ENCODE measurements at places on chromosomes 3 and 15.
A peak's percentile ranks its signal among the peaks of the same experiment; 100 is the strongest.

DNA sequence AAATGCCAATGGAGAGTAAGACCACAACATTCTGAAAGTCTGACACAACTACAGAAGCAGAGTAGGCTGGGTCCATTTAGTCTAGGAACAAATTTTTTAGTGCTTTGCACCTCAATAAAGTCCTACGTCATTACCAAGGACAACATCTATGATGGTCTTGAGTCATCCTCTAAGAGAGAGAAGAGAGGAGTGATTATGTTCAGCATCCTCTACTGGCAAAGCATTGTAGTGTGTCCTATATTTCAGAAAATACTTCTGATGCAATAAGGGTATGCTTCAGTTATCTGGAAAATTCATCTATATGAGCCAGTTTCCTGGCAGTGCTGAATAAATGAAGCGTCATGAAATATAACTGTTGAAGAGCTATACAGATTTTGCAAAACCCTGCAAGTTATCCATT lies 95.6 kb downstream of the P2RY1 start:
- no peak for DNase-seq

GRCh38 chr3:64079369-64080150 lies 56.3 kb upstream of the PSMD6 start:
- peak; percentile 73 for DNase-seq

DNA sequence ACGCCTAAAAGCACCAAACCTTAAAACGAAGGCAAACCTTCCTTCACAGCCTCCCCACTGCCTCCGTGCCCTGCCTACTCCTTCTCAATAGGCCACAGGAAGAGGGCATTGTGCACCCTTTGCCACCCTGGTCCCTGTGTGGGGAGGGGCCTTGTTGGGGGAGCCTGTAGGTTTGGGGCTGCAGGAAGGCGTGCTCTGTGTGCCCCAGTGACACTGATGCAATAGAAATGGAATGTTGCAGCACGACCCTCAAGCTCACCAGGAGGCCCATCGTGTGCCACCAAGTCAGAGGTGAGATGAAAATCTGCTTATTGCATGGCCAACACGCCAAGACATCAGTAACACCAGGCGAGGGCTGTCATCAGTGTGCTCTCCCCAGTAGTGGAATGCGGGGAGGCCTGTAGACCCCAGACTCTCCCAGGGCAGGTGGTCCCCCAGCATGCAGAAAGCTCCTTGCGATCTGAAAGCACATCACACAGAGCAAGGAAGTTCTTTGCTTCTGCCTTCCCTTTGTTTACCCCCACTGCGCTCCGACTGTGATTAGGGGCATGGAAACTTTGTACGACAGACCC lies 86.2 kb downstream of the ASB7 start:
- DNase-seq: no peak

DNA sequence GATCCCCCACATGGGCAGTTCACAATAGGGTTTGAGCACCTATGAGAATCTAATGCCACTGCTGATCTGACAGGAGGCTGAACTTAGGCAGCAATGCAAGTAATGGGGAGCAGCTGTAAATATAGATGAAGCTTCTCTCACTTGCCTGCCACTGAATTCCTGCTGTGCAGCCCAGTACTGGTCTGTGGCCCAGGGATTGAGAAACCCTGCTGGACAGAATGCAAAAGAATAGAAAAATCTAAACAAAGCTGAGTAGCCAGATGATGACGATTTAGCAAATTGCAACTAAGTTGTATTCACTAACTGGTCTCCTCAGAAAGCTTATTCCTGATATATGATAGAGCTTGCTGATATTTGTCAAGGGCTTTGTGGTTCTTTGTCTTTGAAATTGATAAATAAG lies 34.3 kb upstream of the APH1B start:
- DNase-seq: peak; percentile 73

DNA sequence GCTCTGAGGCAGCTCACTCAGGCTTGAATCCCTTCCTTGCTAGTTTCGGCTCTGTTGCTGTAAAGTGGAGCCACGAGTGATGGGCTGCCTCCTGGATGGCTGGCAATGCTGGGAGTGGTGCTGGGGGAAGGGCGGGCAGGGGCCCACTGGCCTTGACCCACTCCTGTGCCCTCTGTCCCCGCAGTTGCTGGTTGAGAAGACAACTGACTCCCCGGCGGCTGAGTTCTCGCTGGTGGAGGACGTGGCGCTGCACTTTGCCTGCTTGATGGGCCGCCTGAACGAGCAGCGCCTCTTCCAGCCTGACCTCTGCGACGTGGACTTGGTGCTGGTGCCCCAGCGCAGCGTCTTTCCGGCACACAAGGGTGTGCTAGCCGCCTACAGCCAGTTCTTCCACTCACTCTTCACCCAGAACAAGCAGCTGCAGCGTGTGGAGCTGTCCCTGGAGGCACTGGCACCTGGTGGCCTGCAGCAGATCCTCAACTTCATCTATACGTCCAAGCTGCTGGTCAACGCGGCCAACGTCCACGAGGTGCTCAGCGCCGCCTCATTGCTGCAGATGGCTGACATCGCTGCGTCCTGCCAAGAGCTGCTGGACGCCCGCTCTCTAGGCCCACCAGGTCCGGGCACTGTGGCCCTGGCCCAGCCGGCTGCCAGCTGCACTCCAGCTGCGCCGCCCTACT lies 4.7 kb downstream of the ZBTB47 start:
- no peak for DNase-seq

- DNase-seq: no peak
These were observed 1.0 kb upstream of the UBL7 start for GRCh38 chr15:74461847-74462511.

- DNase-seq: peak; percentile 9
These were observed 785.3 kb downstream of the ROBO2 start for GRCh38 chr3:77825001-77825827.

DNA sequence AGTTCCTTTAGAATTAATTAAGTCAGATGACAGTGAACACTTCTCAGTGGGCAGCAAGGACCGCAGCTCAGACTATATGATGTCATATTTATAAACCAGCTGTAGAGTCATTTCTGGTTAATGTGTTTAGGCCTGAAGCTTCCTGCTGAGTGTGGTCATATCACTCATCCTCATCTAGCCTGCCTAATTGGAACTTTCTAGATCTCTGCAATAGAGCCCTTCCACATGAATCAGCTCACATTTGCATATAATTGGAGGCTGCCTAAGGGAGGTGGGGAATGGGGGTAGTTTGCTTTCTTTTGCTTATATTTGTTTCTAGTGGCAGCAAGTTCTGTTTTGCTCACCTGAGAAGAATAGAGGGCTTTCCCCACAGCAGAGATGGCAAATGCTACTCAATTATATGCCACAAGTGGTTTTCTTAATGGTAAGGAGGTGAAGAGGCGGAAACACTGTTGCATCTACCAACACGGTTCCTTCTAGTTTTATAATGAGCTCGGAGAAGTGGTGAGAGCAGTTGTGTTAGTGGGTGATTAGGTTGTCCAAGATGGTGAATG lies 148.1 kb downstream of the KLHL25 start:
- DNase-seq: peak; percentile 57

- no peak for DNase-seq
These were observed 104.8 kb upstream of the CHRNA7 start for GRCh38 chr15:31925541-31925940.

DNA sequence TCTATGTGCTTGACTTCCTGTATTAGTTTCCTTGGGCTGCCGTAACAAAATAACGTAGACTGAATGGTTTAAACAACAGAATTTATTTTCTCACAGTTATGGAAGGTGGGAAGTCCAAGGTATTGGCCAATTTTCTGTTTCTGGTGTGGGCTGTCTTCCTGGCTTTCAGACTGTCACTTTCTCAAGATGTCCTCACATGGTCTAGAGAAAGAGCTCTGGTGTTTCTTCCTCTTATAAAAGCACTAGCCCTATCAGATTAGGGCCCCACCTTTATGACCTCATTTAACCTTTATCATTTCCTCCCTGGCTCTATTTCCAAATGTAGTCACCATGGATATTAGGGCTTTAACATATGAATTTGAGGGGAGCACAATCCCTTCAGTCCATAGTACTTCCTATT lies 54.6 kb downstream of the SPRED1 start:
- no peak for DNase-seq

DNA sequence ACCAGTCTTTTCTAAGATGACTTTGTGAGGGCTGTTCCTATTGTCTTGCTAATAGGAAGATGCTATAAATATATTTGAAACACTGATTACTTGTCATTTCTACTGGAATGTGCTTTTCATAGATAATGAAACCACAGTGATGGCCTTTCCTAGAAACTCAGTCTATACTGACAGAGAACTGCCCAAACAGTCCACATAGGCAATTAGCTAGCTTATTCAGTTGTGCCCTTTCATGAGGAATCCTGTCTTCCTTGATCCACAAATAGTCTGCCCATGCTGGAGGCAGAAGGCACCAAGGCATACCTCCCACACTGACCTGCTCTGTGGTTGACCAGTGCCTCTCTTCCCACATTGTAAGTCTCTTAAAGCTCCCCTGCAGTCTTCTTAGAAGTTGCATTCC lies 135.9 kb downstream of the CMSS1 start:
- no peak for DNase-seq

DNA sequence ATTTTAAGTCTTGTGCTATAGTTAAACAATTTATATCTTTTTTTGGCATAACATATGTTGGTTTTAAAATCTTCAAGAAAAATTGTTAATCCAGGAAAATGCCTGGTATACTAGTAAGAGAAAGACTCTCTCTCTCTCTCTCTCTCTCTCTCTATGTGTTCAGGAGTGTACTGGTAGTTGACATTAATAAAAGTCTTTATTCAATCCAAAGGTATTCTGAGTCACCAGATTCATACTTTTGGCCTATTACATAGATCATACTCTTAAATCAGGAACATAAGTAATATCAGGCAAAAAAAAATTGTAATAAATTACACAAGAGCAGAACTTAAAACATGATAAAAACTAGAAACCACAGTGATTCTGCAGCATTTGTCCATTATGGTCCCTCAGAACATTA lies 70.2 kb downstream of the TFG start:
- no peak for DNase-seq

DNA sequence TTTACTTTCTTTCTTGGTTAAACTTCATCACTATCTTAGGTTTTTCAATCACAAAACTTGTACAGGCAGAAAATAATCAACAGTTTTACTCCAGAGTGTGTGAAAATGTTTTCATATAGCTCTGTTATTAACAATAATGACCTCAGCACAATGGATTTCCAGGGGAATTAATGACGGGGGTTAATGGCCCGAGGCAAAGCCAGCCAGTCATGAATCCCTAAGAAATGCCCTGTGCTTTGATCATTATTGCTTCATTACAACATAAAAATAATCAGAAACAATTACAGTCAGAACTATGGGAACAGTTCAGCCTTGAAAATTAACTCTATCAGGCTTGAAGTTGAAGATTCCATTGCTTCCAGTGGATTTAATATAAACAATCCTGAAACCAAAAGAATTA lies 875.4 kb downstream of the ROBO2 start:
- no peak for DNase-seq

DNA sequence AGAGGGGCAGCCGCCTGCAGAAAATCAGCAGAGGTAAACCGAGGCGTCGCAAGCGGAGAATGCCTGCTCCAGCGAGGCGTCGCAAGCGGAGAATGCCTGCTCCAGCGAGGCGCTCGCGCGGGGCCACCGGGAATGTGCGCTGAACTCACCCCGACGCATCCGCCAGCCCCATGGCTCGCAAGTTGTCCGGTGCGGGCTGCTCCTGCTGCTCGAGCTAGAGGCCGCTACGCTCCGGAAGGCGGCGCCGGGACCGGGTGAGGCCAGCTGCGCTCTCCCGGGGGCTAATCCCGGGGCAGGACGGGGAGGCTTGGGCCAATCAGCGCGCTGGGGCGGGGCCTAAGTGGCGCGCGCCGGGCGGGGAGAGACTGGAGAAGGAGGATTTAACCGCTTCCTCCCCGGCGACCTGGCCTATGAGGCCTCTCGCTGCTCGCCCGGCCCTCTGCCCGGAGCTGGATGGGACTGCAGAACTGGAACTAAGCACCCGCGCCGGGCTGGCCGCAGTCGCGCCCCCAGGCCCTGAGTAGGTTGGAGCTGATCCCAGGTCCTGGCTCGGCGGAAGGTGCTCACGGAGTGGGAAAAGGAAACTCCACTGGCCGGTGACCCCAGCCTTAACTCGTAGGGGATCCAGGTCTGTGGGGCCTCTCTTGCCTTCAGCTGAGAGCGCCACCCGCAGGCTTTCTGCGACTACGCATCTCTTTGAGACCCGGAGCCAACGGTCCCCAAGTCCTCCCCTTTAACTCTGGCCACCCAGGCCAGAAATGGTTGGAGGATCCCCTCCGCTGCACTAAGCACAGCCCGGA lies at the start of gene SLC26A6:
SLC26A6 (minus strand) TSS at position 240 of the 800 bp plus-strand sequence; CDS start at position 172, 68 bp downstream.
- peak; percentile 97 for DNase-seq

DNA sequence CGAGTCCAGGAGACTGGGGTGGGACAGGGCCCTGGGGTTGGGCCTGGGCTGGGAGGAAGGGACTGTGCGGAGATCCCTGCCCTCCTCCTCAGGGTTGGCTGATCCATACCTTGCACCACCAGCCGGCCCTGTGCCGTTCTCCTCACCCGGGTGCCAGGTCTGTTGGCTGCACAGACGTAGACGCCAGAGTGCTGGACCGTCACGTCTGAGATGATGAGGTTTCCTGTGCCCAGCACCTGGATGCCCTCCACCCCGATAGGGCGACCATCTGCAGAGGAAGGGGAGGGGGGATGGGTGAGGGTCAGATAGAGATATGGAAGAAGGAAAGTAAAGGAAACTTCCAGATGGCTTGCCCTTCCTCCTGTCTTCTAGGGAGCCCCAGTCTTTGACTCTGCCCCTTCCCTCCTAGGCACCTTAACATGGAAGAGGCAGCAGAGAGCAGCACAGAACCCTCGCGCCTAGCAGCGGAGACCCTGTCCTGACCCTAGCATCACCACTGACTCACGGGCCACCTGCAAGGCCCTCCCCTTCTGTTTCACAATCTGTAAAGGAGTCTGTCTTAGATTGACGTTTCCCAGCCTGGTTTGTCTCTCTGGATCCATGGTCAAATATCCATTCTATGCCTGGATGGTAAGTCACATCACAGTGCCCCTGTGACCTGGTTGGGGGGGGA lies 28.8 kb downstream of the RNU5B-1 start:
- DNase-seq: no peak

GRCh38 chr3:63441262-63441661 lies 163.2 kb downstream of the SYNPR start:
- no peak for DNase-seq

GRCh38 chr3:120648290-120648689 lies 33.7 kb downstream of the HGD start:
- DNase-seq: no peak

DNA sequence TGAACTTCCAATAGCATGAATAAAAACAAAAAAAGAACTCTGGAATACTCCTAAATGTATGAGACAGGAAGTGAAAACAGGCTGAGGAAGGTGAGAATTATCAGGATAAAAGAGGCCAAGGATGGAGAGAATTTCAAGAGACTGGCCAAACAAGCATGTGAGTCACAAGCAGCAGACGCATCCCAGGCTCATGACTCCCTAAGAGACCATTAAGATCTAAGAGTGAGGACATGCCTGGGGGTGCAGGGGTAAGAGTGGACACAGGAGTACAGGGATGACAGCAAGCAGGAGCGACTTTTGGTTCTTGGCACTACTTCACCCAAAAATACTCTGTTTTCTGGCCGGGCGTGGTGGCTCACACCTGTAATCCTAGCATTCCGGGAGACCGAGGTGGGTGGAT lies 7.1 kb downstream of the SCAMP2 start:
- peak; percentile 49 for DNase-seq

DNA sequence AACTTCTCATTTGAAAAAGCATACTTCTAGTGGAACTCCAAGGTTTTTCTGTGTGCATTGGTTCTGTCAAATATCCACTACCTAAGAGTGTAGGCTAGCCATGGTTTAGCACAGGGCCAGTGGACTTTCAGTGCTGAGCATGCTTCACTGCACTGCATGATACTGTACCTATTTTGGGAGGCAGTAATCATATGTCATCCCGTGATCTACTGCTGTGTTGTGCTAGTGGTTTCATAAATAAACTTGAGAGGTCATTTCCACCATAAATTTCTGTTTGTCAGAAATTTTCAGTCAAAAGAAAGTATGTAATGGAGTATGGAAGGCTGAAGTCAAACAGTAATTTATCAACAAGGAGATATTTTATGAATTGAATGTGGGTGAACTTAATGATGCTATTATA lies 203.6 kb downstream of the ROBO1 start:
- DNase-seq: no peak

Measured in cardiac fibroblast (primary cell).